NCI-H1436 (cell line): ENCODE measurements at places on chromosomes 7 and 10.

GRCh38 chr10:86642021-86642420 lies 12.3 kb upstream of the OPN4 start:
- DNase-seq = no peak

- DNase-seq = no peak
Observed at GRCh38 chr7:85815526-85815925, 628.7 kb upstream of the SEMA3D start.

DNA sequence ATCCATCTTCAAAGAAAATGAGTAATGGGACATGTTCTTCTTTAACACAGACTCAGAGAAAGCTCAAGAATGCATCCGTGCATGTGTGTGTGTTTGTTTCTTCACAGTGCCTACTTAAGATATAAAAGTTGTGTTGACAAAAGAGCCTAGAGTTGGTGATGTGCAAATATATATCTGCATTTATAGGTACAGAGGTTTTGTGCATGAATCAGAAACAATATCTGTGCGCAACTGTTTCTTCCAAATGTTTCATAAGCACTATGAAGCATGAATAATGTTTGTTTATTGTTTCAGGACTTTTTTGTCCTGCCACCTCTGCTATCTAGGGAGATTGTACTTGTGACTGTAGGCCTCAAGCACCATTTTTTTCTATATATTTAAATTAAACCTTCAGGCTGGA lies 229.7 kb downstream of the CSTF2T start:
- DNase-seq = no peak

DNA sequence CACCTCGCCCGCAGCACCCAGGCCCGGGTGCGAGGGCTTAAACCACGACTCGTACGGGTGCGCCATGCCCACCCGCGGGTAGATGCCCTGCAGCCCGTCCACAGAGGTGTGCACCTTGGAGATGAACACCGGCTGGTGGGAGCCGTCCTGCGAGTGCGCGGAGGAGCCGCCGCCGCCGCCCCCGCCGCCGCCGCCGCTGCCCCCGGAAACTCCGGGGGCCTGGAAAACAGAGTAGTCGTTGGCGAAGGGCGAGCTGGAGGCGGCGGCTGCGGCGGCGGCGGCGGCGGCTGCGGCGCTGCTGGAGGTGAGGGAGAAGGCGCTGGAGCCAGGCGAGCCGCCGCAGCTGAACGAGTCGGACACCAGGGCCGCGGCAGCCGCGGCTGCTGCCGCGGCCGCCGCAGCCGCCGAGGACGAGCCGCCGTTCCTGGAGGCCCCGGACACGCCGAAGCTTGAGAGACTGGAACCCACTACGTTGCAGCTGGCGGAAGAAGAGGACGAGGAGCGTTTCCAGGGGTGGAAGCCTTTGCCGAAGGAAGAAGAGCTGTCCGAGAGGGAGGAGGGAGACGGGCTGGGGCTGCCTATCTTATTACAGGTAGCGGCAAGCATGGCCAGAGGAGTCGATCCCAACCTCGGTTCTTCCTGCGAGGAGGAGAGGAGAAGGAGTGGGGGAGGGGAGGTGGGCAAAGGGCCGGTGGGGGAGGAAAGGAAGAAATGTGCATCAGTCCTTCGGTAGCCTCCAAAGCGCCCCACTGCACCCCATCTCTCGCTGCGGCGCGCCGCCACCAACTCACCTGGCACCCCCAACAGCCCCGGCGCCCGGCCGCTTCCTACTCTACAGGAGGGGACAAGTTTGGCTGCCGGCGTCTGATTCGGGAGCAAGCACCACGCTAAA lies 1.3 kb downstream of the SP8 start:
- peak; percentile 14 for DNase-seq

GRCh38 chr7:134355927-134356326 lies 39.2 kb upstream of the SLC35B4 start:
- DNase-seq = no peak

GRCh38 chr7:77757589-77757988 lies 40.6 kb downstream of the TMEM60 start:
- no peak for DNase-seq

DNA sequence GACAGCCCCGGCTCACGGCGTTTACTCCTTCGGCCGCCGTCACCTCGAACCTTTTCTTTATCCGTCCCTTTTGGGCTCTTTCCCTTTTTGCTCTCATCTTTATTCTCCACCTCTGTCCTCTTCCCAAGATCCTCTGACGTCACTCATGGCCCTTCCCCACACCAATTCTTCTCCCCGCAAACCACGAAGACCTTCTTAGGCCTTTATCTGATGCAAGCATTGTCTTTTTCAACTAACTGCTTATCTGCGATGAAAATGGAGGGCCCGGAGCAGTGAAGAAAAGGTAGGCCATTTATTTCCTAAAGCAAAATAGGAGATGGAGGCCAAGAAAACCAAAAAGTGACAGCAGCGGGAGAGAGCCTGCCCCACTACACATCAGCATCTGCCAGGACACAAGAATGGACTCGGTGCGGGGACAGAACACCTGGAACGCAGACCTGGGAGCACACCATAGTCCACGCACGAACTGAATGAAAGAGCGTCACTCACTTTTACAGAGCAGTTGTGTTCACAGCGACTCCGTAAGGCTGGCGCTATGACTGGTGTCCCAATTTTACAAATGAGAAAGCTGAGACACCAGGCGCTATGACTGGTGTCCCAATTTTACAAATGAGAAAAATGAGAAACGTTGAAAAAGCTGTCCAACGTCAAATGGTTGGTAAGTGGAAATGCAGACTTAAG lies 45.3 kb downstream of the ZNF777 start:
- DNase-seq = no peak

- DNase-seq = no peak
Observed at GRCh38 chr10:84581976-84582375, 253.6 kb downstream of the CCSER2 start.

GRCh38 chr10:119341459-119342301 lies 134.3 kb downstream of the GRK5 start:
- DNase-seq = no peak

GRCh38 chr7:46450886-46451285 lies 529.8 kb upstream of the IGFBP3 start:
- DNase-seq = no peak

DNA sequence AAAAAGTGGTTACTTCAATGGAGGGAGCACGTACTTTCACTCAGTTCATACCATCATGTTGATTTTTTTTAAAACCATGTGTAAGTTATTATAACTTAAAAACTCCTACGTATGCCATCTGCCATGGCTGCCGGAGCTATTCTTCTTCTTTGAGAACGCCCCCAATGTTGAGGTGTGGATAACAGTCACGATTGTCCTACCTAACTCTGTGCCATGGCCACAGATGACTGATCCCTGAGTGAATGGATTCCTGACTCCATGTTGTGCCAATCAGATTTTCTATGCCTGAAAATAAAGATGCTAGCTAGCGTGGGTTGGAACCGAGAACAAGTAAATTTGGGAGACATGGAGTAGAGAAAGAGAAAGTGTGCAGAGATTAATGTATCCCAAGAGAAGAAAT lies 5.3 kb downstream of the MCMBP start:
- DNase-seq = no peak

GRCh38 chr7:137950263-137950621 lies 51.6 kb downstream of the CREB3L2 start:
- DNase-seq = no peak

DNA sequence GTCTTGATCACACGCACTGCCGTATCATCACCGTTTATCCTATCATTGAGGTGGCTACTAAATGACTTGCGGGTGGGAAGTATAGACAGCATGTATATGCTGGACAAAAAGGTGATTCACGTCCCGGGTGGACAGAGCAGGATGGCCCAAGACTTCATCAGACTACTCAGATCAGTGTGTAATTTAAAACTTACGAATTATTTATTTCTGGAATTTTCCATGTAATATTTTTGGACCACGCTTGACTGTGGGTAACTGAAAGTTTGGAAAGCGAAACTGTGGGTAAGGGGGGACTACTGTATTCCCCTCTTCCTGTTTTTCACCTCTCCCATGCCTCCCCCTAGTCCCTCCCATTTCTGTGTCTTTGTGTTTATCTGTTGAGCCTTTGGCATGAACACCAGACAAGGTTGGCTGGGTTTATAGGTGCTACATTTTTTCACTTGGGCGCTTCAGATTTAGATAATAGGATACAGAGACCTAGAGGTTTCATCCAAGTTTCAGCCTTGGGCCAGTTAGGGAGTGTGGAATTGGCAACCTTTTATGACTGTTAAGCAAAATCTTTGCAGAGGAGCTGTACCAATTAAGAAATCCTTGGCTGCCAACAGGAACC lies 55.8 kb downstream of the RBM20 start:
- DNase-seq = no peak

GRCh38 chr10:26810435-26811026 lies 50.2 kb downstream of the ABI1 start:
- DNase-seq = no peak

DNA sequence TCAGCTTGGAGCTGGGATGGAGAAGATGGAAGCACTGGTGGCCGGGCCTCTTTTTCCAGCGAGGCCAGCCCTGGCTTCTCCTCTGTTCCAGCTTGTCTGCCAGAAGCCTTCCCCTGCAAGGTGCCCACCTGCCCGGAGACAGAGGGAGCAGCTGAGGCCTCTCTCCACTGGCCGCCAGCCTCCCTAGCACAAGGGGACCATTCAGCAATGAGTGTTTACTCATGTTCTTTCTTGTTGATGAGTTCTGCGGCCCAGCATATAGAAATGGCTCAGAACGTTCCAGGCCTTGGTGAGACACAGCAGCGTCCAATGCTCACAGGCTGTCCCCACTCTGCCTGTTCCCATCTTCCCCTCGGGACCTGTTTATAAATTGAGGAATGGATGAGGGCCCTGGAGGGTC lies 47.3 kb downstream of the CHST3 start:
- no peak for DNase-seq

GRCh38 chr10:22997096-22997495 lies 69.2 kb downstream of the ARMC3 start:
- no peak for DNase-seq

DNA sequence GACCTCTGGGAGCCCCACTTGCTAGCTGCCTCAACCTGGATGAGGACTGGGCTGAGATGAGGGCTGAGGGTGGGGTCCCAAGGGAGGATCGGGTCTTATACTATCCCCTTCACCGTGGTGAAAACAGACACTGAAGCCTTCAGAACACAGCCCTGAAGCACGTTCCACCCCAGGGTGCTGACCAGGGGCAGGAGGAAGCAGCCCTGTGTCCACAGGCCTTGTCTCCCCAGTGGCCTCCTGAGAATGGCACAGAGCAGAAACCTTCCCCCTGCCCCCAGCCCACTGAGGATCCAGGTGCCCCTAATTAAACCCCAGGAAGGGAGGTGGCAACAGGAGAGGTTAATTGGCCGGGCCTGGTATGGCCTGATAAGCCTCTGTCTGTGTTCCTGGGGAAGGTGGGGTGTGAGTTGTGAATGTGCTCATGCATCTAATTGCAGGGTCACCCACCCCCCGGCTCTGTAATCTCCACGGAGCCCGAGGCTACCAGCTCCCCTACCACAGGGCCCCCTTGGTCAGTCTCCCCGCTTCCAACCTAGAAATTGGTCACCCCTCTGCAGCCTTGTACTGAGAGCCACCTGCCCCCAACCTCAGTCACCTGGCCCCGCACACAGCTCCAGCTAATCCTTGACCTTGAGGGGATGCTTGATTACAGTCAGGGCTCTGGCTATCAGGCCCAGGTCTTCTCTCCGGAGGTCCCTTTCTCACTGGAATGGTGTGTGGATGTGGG lies 159.0 kb upstream of the UNC5B start:
- no peak for DNase-seq

- DNase-seq = no peak
Observed at GRCh38 chr7:40922316-40922670, 780.6 kb downstream of the INHBA start.

- no peak for DNase-seq
Observed at GRCh38 chr10:4820804-4821401, 5.1 kb upstream of the AKR1E2 start.

- DNase-seq = no peak
Observed at GRCh38 chr7:8387551-8388256, 45.7 kb upstream of the NXPH1 start.

DNA sequence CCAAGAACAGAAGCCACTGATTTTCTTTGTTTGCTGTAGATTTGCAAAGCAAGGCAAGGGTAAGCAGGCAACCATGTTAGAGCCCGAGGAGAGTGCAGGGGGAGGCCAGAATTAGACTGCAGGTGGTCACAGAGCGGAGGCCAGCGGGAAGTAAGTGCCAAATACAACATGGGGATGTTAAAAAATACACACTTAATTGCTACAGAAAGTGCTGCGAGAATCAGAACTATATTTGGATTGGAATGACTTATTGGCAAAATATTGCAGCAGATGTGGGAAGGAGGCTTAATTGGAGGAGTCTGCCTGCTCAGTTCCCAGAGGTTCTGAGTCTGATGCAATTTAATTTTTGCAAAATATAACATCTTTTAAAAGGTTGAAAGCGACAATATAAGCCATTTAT lies 49.7 kb upstream of the ADCY1 start:
- DNase-seq = no peak

GRCh38 chr7:81143856-81144255 lies 225.0 kb upstream of the SEMA3C start:
- DNase-seq = no peak

- DNase-seq = no peak
Observed at GRCh38 chr7:119392-120163, 72.8 kb upstream of the FAM20C start.
